ENCODE measurements at places on chromosomes 16 and 17.

DNA sequence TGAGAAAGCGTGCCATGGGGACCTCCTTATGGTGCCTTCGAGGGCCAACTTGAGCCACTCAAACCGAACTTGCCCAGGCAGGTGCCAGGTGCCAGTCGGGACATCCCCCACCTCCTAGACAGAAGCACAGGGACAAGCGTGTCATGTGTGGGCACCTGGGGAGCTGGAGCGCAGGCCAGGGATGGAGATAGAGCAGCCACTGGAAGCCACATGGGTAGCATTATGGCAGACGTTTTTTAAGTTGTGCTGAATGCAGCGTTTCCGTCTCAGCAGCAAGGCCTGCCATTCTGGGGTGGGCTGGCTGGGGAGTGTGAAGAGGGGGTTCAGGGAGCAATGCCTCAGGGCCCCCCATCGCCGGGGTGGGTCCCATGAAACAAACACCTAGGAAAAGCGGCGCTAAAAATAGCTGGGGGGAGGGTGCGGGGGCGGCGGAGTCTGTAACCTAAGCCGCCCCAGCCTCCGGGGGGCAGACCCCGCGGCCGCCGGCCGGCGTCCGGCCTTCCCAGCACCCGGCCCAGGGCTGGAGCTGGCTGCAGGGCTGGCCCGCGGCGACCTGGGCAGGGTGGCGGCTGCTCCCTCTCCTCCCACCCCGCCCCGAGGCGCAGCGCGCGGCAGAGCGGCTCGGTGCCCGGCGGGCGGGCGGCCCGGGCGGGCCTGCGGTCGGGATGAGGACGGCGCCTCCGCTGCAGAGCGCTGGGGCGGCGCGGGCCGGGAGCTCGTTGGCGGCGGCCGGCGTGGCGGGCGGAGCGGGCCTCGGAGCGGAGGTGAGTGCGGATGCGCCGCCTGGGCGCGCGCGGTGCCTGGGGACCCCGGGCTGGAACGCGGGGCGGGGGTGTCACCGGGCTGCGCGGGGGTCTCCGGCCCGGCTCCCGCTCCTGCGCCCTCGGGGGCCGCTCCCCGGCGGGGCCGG lies at the start of gene ZNF469:
ZNF469 (plus strand) TSS at position 469 of the 910 bp plus-strand sequence. CDS start 44,512 bp downstream, outside the sequence.
- DNase-seq, result no peak

DNA sequence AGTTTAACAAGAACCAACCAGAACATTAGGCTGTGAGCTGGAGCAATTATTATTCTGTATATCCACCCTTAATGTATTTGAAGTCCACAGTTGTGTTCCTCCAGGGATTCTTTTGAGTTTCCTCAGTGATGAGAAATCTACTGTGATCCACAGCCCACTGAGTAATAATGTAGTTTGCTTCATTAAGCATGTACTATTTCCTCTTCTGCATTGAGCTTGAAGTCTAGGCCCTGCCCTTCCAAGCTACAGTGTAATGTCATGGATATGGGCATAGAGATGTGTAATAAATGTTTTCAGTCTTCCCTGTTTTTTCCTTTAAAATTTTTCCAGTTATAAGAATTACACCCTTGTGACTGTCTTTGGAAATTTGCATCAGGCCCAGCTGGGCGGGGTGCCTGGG lies 36.4 kb upstream of the SLC12A3 start:
- no peak for DNase-seq

DNA sequence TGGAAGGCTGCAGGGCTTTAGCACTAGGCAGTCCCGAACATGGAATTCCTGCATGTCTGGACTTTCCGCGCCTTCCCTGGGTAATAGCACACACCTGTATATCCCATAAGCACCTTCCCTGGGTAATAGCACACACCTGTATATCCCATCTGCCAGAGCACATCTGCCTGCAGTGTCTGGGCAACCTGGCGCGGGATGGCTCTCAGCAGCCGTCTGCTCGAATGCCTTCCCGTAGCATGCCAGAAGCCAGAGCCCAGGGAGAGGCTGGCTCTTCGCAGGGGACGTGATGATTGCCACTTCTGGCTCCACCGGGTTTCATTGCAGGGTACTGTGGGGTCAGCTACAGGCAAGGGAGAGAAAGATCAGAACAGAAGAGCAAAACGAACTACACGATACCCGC lies 21.3 kb downstream of the MBTPS1 start:
- no peak for DNase-seq

GRCh38 chr17:34081269-34081668 lies 173.8 kb upstream of the CCL2 start:
- no peak for DNase-seq

DNA sequence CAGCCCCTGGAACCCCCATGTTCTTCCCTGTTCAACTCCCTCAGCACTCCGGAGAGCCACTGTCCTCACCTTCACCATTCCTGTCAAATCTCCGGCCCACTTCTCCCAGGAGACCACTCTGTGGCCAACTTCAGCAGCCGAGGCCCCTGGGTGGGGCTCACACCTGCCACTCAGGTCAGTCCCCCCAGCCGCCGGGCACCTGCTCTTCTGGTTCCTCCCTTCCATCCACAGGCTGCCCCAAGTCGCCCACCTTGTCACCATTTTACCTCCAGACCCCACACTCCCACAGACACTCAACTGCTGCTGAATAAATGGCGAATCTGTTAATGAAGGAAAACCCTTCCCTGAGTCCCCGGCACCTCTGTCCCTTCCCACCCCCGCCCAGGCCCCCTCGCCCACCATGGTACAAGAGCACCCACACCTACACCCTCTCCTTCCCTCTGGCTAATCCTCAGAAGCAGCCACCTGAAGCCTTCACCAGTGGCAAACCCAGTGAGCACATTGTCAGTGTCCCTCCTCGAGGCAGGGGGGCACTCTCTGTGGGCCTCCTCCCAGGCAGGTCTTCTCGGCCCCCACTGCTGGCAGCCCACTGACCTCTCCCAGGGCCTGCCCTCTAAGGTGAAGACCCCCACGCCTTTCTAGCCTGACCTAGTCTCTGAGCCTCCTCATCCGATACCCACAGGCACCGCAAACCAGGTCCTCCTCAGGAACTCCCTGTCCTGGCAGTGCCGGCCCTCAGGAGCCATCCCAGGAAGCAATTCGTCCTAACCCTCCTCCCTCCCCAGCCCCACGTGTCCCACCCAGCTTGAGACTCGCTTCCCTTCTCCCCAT lies 8.2 kb downstream of the CANT1 start:
- DNase-seq, result no peak

DNA sequence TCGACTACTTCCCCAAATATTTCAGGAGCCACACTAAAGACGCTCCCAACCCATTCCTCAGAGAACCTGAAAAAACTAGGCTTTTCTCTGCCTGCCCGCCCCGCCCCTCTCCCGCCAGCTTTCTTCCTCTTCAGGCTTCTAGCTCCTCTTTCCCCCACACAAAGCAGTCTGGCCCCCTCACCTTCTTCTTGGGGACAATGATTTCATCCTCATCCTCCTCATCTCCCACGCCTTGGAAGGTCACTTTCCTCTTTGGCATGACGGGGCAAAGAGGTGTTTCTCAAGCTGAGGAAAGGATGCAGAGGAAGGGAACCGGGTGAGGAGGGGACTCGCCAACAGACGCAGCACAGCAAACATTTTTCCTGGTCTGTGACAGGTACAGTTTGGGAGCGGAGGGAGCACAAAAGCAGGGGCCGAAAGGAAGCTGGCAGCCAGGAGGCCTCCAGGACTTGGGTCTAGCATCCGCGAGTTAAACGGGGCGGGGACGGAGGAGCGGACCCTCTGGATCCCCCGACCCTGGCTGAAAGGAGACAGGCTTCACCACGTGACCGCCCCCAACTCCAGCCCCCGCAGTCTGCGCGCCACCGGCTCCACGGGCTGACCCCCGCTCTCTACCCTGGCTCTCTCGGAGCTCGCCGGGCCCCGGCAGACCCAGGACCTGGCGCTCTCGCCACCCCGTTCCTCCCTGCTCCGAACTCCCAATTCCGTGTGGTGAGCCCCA lies 525 bp downstream of the CD2BP2 start:
- no peak for DNase-seq

- no peak for DNase-seq
Measured at GRCh38 chr16:82852388-82853008, 225.7 kb downstream of the CDH13 start.

DNA sequence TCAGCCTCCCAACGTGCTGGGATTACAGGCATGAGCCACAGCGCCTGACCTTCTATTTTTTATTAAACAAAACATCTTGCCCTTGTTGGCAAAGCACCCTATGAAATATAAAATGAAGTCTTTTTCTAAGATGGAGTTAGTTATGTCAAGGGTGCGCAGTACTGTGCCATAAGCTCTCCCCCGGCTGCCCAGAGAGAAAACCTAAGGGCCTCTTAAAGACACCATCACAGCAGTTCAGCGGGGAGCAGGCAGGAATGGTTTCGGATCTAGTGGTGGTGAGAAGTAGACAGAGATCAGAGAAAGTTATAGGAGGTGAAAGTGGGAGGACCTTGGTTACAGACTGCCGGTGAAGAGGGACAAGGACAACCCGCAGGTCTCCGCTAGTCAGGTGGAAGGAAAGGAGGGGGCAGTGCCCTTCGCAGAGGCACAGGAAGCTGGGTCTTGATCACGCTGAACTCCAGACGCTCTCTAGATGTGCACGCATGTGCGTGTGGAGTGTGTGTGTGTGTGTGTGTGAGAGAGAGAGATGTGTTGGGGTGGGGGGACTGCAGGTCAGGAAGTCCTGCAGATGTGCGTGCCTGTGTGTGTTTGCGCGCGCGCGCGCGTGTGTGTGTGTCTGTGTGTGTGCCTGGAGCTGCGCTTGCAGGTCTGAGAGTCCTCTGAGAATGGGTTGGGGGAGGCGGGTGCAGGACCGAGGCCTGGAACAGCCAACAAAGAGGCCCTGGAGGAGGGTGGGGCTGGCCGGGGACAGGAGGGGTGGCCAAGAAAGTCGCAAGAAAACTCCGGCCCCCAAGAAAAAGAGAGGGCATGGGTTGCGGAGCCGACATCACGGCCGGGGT lies 748 bp upstream of the CMTM3 start:
- DNase-seq, result peak; percentile 91

- DNase-seq, result no peak
Measured at GRCh38 chr17:61129267-61130254, 270.1 kb upstream of the TBX2 start.

DNA sequence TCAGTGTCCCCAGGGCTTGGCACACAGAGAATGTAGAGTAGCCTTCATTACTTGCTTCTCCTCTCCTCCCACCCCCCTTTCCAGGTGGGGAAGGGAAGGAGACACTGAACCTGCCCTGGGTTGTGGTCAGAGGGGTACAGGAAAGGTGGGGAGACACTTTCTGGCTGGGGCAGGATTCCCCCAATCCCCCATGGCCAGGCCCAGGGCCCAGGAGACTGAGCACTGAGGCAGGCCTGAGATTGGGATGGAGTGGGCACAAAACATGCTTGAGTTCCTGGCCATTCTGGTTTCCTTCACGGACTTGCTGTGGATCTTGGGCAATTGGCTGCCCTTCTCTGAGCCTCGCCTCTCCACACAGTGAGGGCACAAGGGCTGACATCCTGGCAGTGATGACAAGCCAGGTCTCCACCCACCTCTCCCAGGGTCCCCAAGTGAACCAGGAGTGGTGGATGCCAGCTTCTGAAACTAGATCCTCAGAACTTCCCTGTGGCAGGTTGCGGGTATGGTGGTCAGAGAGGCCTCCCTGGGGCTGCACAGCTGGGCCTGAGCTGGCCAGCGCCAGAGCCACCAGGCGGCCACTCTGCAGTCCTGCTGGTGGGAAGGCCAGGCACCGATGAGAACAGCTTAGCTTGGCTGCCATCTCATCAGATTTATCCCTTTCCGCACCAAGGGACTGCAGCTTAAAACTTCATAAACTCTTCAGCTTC lies 9.3 kb downstream of the ZNF629 start:
- DNase-seq, result no peak

- DNase-seq, result no peak
Measured at GRCh38 chr17:80970044-80970761, 21.4 kb upstream of the CHMP6 start.

GRCh38 chr16:84759061-84759460 lies 59.3 kb downstream of the USP10 start:
- DNase-seq, result no peak

- DNase-seq, result no peak
Measured at GRCh38 chr16:82583422-82583821, 43.3 kb upstream of the CDH13 start.

- no peak for DNase-seq
Measured at GRCh38 chr17:14206891-14207290, 29.8 kb downstream of the CDRT15 start.

- DNase-seq, result no peak
Measured at GRCh38 chr17:45345554-45346215, 28.9 kb upstream of the MAP3K14 start.

GRCh38 chr17:27503611-27504010 lies 47.4 kb downstream of the KSR1 start:
- no peak for DNase-seq

DNA sequence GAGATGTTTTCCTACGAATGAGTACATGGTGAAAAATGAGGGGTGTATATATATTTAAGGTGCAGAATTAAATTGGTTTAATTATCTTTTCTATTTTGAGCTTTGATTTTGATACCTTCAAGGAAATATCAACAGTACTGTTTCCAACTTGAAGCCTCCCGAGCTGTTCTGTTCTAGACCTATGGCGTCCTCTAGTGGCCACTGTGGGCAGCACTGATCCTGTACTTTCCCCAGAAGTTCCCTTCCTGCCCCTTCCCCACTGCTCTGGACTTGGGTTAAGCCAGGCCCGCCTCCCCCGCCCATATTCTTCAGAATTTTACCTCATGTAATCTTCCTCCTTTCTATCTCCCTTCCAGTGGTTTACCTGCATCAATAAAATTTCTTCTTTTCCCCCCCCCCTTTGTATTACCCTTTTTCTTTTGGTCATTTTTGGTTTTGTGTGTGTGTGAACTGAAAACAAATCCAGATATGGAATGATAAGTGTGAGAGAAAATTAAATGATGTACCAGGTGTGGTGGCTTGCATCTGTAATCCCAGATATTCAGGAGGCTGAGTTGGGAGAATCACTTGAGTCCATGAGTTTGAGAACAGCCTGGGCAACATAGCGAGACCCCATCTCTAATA lies 1643.5 kb downstream of the TP53TG3F start:
- DNase-seq, result peak; percentile 11

GRCh38 chr17:69874175-69874670 lies 200.8 kb upstream of the KCNJ16 start:
- DNase-seq, result no peak

DNA sequence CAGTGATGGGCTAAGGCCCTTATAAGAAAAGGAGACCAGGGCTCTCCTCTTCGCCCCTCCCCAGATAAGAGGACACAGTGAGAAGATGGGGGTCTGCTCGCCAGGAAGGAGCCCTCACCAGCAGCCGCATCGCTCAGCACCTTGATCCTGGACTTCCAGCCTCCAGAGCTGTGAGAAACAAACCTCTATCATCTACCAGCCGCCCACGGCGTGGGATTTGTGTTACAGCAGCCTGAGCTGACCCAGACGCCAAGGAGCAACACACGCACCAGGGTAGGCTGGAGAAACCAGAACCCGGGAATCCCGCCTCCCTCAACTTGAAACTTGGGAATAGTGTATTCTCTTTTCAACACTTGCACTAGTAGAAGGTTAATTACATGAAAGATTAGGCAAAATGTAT lies 4.2 kb upstream of the ZG16B start:
- no peak for DNase-seq

- no peak for DNase-seq
Measured at GRCh38 chr16:82156761-82157533, 13.1 kb downstream of the MPHOSPH6 start.

GRCh38 chr16:20946015-20946629 lies 45.6 kb downstream of the LYRM1 start:
- no peak for DNase-seq

- no peak for DNase-seq
Measured at GRCh38 chr16:77790912-77791311, 2.5 kb downstream of the VAT1L start.

- no peak for DNase-seq
Measured at GRCh38 chr17:62707425-62707739, 79.9 kb downstream of the MRC2 start.
